ENCODE measurements at places on chromosomes 7 and 10.
A peak's percentile ranks its signal among the peaks of the same experiment; 100 is the strongest.

DNA sequence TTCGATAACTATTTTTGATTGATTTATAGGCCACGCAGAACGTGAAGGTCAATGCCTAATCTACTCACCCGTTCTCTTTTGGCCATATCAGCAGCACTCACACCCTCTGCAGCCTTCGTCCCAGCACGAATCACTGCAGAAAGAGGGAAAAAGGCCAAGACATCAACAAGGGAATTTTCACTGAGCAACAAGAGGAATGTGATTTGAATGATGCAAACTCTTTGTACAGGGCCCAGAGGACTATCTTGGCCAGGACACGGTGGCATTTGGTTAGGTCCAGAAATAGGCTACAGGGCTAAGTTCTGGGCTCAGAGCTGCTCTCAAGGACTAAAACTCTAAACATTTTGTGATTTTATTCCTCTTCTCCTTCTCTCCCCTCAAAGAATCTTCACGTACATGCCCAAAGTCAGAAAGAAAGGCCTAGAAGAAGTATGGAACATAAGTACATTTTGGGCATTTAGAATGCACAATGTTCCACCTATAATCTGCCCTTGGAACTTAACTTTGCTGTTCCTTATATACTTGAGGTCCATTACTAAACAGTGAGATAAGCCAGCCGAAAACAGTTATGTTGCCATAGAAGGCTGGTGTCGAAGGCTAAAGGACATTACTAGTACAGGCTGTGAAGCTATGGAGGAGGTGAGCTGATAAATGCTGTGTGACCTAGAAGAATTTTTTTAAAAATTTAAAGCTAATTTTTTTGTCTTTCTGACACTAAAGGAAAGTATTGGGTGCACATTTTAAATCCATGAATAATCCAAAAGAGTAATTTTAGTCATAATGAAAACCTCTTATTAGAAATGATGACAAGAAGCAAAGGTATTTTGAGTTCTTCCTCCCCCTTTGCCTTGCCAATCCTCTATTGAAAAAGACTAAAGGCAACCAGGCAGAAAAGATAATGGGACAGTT is 20.0 kb downstream of the RBM28 start:
- peak; percentile 43 for DNase-seq

DNA sequence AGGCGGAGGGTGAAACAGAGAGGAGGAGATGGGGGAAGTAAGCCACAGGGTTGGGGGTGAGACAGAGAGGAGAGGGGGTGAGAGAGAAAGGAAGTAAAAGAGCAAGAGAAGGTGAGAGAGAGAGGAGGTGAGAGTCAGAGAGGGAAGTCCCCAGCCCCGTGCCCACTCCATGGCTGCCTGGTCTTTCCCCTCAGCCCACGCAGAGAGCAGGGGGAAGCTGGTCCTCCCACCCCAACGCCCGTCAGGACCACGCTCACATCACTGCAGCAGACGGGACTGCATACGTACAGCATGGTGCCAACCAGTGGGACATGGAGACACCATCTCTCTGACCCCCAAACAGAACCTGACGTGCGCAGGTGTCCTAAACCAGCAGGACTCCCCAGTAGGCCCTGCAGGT is 12.1 kb upstream of the PDGFA start:
- DNase-seq, result no peak

GRCh38 chr7:134533288-134533771 is 6.0 kb downstream of the AKR1B10 start:
- DNase-seq, result peak; percentile 57

DNA sequence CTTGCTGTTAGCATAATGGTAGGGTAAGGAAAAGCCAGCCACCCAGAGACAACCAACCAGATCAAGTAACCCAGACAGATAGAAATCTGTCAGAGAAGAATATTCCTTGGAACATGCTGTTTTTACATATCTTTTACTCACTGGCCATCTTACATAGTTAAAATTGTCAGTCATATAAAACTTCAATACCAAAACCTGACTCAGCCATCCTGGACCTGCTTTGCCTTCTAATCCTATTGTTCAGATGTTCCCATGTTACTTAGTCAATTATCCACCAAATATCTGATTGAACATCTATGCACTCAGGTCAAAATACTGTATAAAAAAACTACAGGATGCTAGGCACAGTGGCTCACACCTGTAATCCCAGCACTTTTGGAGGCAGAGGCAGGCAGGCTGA is 466.5 kb upstream of the NRP1 start:
- no peak for DNase-seq

DNA sequence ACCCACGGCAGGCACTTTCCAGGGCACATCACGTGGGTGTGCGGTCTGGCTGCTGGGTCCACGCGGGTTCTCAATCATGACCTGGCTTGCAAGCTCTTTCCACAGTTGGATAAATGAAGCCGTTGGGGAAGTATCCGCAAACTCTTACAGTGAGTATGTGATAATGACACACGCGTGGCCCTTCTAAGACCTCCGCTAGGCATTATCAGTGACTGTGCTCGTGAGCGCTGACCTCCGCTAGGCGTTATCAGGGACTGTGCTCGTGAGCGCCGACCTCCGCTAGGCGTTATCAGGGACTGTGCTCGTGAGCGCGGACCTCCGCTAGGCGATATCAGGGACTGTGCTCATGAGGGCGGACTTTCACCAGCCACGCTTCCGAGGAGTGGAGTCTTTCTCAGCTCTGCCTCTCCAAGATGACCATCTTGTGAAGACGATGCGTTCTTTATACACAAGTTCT is 107.0 kb downstream of the WDR37 start:
- DNase-seq, result no peak

DNA sequence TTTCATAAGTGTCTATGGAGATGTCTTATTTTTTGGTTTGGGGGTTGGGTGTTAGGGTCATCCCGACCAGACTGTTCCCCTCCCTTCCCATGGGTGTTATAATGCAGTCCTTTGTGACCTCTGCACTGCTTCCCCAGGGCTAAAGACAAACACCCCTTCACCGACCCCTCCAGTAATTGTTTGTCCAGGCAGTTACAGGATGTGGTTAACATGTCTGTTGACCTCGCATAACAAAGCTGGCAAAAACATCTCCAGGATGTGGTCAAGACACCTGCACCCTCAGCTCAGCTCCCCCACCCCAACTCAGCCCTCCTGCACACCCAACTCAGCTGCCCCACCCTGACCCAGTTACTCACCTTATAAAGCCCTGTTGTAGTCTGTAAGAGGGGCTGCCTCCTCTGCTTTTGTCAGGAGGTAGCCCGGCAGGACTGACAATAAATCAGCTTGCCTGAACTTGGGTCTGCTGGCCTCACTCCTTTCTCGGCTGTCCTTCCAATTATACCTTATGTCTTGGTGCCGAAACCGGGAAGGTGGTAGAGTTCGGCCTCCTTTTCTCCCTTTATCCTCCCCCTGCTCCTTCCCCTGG is 102.2 kb downstream of the ZNF92 start:
- DNase-seq, result no peak

DNA sequence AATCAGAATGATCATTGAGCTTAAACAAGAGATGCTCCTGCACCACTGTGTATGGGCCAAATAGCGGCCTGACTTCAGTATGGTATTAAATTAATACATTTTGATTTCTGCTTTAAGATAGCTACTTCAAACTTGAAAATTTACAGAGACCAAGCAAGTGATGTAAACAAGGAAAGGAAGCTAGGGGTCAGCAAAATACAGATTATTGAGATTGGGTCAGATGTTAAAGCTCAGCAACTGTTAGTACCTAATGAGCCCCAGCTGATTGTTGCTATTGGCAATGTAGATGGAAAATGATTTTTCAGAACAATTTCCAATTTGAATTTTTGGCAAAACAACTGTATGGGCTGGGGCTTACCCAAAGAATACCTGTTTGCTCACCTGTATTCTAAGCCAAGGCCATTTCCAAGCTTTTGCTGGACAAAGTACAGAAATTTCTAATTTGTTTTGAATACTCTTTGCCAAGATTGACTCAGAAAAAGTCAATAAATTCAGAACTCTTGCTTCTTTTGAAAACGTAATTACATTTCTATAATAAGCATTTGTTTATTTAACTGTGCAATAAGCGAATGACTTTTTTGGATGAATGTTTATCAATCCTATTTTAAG is 23.0 kb upstream of the DLD start:
- no peak for DNase-seq

GRCh38 chr7:101106386-101106785 is 20.5 kb upstream of the SERPINE1 start:
- no peak for DNase-seq

DNA sequence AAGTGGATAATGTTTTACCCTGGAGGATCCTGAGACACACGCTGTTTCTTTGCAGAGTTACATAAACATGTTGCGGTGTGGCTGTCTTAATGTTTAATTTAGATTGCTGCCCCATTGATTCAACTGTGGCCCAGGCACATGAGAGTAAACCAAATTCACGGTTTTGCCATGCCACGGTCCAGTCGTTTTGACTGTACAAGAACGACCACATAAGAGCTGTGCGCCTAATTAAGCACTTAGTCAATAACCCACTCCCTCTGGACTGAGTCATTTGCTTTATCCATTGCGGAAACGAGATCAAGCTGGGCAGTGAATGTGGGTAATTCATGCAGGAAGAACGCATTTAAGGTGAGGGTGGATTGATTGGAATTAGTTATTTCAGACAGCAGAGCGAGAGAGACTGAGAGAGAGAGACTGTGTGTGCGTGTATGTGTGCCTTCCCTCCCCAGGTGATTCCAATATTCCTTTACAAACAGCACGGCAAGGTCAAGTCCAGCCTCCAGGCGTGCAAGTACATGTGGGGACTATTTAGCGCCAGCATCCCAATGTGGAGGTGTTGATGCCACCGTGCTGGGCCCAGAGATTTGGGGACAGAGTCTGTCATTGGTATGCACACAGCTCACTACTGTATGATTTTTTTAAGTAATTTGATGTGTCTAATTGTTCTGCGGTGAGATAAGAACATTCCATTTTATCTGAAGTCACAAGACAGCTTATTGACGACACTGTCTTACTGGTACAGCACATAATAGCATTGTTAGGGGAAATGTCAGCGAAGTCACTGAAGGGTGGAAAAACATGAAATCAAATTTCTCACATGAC is 8.4 kb upstream of the TEX36 start:
- DNase-seq, result peak; percentile 76

DNA sequence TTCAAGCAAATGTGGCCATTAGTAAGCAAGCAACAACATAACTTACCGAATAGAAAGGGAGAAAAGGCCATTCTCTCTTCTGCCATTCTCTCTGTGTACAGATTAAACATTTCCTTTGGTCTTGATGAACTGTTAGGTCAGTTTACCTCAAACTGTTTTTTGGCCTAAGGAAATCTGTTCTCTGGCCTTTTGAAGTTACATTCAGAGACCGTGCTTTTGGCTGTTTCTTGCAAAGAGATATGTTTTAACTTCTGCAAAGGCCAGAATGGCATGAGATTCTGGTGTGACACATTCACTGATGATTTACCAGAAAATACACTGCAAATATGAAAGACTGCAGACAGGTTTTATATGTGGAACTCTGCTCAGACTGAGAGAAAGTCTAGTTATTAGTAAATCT is 22.2 kb downstream of the AHR start:
- no peak for DNase-seq

- no peak for DNase-seq
Observed at GRCh38 chr10:93963434-93963833, 30.3 kb upstream of the PLCE1 start.
